ENCODE measurements at places on chromosomes 5 and 9.
A peak's percentile ranks its signal among the peaks of the same experiment; 100 is the strongest.

DNA sequence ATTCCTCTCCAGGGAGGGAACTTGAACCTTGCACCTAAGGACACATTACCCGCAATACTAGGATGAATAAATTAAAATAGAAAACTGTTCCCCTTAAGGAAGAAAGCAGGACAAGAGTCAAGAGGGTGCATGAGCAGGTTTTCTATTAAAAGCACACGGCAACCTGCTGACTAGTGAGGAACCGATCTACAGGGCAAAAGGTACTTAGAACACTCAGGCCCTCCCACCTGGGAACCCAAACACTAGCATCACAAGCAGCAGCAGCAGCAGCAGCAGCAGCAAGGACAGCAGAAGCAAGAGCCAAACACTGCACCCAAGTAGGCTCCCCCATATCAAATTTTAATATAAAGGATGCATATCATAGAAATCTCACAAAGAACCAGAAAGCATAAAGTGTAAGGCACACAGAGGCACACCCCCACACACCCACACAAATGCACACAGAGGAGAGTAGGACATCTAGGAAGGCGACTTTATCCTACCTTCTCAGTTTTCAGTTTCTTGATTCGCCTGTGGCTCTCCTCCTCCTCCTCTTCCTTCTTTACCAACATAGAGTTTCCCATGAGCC lies 2.8 kb downstream of the ZNF608 start:
- DNase-seq = no peak

- DNase-seq = peak; percentile 93
Measured at GRCh38 chr9:89999534-90000370, 394.9 kb downstream of the GADD45G start.

DNA sequence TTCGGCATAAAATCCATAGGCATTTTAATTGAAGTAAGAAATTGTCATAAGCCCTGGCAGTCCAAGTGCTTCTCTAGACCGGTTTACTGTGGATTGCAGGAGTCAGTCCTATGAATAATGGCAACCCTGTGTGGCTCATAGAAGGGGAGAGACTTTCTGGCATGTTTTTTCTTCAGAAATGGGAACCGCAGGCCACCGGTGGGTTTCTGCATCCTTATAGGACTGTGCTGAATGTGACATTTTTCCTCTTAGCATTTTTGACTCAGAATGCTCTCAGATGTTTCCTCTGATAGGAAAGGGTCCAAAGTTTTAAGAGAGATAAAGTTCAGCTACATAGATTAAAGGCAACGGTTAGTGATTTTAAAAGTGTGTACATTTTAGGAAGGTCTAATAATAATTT lies 6.3 kb downstream of the DAPK1 start:
- DNase-seq = no peak

DNA sequence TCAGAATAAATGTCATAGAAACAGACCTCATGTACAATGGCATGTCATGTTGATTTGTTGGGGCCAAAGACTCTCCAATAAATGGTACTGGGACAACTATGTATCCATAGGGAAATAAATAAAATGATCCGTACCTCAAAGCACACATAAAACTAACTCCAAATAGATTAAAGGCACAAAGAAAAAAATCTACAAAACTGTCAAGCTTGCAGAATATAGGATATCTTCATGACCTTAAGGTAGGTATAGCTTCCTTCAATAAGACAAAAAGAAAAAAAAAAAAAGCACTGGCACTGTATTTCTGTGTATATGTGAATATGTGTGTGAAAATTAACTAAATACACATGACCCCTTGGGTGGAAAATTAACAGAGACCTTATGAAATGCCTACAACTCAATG lies 101.9 kb downstream of the DIRAS2 start:
- no peak for DNase-seq

DNA sequence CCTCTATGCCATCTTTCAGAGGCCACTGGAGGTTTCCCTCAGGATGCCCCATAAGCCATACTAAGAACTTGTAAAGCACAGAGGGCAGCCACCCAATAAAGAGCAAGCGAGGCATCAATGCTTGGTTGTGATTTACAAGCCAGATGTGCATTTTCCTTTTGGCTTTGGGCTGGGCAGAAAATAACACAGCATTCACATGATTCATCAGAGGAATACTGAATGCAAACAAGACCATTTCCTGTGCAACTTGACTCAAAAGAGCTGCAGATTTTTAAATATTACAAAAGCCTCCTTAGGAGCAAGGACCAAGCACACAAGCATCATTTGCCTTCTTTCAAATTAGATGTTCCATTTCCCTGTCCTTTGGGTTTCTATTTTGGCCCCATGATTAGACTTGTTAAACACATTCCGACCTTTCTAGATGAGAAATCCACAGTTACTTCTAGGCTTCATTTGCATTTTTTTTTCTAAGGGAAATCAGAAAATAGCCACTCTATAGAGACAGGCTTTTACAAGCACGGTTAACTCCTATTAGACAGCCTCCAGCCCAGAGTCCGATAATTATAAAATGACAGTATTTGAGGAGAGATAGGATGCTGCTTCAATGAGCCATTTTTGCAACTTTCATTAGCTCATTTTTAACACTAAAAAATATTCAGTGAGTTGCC lies 207.8 kb downstream of the SEMA5A start:
- no peak for DNase-seq

DNA sequence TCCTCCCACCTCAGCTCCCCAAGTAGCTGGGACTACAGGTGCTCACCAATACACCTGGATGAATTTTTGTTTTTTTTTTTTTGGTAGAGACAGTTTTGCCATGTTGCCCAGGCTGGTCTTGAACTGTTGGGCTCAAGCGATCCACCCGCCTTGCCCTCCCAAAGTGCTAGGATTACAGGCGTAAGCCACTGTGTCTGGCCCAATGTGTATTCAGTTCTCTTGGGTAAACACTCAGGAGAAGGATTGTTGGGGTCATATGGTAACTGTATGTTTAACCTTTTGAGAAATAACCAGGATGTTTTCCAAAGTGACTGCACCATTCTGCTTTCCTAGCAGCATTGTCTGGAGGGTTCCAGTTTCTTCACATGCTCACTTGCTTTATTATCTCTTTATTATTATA lies 67.4 kb downstream of the TNPO1 start:
- DNase-seq = peak; percentile 39

DNA sequence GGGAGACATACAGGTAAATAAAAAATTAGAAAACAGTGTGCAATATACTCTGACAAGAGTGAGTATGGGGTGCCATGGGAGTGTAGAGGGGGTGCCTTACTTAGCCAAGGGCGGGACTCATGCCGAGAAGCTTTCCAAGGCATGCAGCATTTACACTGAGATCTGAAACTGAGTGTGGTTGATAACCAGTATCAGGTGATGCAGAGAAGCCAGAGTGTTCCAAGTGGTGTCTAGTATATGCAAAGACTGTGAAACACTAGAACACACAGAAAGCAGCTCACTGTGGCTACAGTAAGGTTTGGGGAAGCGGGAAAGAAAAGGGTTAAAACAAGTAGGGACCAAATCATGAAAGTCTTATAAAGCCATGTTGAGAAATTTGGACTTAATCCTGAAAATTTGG lies 30.5 kb upstream of the ERBIN start:
- no peak for DNase-seq

- DNase-seq = no peak
Measured at GRCh38 chr5:132383984-132384383, 14.5 kb downstream of the SLC22A5 start.

DNA sequence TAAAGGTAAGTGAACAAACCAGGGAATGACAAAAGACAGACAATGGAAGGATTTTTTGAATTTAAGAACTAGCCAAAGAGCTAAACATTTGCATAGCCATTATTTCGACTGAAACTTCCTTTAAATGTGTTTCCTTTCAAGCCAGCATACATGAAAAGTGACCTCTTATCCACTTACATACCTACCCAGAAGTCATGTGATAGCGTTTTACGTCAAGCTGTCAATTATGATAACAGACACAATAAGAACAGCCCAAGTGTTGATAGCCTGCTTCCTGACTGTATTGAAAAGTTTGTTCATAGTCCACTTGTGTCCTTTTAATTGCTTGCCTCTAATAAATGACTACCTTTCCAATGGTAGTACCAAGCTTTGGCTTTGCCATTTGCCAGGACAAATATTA lies 206.0 kb downstream of the NFIB start:
- DNase-seq = peak; percentile 41

DNA sequence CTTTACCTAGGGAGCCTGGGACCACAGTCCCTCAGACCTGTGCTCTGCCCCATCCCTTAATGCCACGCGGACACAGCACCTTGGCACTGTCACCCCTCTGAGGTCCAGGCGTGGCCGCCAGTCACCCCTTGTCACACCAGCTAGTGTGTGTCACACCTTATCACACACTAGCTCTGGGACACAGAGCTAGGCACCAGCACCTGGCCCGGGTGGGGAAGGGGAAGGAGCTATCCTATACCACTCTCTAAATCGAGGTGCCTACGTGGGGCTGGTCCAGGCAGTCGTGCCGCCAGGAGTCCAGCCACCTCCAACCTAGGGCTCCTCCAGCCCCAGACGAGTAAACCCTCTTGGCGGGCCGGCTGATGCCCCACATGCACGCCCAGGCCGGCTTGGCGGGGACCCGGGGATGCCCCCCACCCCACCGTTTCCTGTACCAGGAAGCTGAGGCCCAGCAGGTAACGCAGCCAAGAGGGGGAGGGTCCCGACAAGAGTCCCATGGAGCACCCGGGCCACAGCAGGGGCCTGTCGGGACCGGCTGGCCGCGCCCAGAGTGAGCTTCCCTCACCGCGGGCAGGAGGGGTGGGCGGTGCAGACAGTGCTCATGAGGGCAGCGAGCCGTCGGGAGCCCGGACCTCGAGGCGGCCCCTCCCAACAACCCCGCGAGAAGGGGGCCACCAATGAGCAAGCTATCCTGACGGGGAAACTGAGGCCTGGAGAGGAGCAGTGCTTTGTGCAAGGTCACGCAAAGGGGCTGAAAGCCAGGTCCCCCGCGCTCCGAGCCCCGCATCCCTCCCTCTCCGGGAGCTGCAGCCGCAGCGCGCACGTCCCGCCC lies 550 bp downstream of the CORO2A start:
- peak; percentile 13 for DNase-seq

DNA sequence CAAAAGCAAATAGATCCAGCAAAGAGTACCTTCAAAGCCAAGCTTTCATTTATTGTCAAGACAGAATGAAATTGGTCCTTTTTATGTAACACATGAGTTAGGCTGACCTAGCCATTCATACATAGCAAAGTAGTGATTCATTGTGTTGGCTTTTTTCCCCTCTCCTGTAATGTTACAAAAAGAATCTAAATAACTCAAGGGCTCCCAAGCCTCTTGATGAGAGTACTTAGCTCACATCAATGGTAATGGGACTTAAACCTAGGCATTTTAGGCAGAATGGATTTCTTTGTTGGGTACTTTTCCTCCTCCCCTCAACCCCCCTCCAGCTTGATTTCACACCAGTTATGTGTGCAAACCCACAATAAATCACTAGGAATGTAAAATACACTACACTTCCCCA lies 123.7 kb downstream of the EBF1 start:
- DNase-seq = peak; percentile 53

DNA sequence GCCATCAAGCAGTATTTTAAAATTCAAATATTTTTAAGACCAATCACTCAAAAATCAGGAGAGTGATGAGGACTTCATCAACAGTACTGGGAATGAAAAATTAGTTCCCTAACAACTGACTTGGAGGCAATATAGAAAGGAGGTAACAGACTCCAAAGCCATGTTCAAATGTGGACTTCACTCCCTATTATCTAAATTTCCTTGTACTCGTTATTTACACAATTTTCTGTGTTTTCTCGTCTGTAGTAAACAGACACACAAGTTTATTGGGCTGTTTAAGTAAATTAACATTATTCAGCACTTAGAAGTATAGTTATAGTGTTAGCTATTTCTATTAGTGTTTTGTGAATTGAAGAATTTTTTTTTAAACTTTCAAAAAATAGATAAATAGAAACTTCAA lies 159.5 kb upstream of the FTMT start:
- DNase-seq = no peak

DNA sequence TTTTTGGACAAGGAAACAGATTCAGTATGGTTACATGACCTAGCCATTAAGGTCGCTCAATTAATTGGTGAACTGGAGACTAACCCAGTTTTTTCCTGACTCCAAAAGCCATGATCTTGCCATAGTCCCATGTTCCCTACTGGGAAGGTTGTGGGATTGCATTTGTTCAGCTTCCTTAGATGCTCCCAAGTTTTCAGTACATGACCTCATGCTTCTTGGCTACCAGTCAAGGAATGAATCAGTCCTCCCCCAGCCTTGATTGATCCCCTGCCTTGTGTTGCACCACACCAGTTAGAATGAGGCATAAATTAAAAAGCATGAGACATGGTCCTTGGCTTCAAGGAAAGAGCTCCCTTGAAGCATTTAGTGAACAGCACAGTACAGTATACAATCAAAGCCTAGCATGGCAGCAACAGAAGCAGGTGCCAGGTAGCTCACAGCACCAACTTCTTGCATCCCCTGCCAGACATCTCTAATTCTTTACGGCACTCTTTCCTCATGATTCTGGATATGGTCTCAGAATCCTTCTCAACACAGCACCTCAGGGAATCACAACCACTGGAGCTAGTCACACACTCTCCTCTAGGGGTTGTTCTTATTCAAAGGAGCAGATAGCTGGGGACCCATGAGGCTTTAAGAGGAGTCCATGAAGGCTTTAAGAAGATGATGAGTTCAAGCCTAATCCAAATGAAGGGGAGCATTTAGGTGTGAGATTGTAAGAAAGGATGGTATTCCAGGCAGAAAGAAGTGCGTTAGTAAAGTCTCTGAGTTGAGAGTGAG lies 295.5 kb upstream of the CLINT1 start:
- DNase-seq = no peak

DNA sequence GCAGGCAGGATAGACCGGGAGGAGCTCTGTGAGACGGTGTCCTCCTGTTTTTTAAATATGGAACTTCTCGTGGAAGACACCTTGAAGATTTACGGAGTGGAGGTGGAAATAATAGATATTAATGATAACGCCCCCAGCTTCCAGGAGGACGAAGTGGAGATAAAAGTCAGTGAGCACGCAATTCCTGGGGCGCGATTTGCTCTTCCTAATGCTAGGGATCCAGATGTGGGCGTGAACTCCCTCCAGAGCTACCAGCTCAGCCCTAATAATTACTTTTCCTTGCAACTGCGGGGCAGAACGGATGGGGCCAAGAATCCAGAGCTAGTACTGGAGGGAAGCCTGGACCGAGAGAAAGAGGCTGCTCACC lies 621 bp downstream of the PCDHGA11 start:
- no peak for DNase-seq

DNA sequence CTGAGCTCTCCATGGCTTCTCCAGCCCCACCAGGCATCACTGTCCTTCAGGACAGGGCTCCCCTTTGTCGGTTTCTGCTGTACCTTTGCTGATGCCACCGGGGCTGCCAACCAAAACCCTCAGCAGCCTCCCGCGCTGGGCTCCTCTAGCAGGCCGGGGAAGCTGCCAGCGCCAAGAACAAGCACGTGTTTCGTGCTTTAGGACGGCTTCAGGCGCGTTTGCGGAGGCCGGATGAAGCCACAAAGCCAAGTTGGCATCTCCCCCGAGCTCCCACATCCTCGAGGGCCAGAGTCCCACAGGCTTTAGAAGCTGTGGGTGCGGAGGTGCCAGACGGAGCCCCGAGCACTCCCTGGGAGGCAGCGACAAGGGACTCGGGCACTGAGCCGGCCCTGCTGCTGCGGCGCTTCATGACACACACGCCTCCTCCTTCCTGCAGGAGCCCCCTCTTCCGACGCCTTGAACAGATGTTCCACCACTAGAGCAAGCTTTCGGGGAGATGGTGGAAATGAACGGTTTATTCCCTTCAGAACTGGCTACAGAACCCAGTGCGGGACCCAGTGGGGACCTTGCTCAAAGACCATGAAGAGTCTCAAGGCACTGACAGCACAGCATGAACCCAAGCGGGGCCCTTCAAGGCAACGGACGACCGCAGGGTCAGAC lies 36.7 kb downstream of the SARDH start:
- no peak for DNase-seq

GRCh38 chr9:3676766-3677165 lies 151.0 kb upstream of the RFX3 start:
- DNase-seq = no peak
